ENCODE measurements at places on chromosomes 2 and 18.

DNA sequence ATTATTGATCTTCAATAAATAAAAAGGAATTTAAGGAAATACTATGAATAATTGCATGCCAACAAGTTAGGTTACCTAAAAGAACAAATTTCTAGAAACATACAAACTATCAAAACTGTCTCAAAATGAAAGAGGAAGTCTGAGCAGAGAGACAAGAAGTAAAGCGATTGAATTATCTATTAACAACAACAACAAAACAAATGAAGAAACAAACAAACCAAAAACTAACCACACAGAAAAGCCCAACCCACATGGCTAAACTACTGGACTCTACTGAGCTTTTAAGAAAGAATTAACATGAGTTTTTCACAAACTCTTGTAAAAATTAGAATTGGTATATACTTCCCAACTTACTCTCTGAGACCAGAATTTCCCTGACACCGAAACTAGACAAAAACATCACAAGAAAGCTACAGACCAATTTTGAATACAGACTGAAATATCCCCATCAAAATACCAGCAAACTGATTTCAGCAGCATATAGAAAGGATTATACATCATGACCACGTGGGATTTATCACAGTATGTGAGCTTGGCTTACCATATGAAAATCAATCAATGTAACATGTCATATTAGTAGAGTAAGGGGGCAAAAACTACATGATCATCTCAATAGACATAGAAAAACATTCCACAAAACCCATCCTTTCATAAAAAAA lies 16.6 kb upstream of the GALNT1 start:
- no peak for DNase-seq

GRCh38 chr2:144484201-144484948 lies 35.5 kb downstream of the ZEB2 start:
- no peak for DNase-seq

DNA sequence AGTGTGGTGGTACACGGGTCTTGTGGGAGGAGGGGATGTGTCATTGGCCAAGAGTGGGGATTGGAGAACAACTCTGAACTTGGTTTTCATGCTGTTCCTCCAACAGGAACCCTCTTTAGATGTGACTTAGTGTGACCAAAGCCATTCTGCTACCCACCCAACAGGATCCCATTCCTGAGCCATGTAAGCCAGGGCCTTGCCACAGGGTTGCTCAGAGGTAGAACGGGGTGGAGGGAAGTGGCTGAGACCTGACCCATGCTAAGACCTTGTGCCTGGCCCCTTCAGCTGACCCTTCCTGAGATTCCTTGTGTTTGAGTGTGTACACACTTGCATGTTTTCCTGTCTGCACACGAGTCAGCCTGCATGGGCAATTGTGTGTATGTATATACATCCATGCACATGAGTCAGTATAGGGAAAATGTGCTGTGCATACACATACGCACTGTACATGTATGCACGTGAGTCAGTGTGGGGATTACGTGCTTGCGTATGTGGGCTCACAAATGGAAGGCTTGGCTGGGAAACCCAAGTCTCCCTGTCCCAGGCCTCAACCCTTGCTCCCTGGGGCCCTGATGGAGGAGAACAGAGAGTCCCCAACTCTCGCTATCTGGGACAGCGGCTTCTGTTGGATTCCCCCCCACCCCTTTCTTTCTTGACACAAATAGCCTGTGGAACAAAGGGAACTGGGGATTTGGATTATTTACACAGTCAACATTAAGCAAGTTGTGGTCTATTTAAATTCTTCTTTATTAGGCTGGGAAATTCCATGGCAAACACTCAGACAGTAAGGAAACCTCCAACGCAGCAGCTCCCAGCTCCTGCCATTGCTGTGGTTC lies 339.8 kb downstream of the DYSF start:
- no peak for DNase-seq

DNA sequence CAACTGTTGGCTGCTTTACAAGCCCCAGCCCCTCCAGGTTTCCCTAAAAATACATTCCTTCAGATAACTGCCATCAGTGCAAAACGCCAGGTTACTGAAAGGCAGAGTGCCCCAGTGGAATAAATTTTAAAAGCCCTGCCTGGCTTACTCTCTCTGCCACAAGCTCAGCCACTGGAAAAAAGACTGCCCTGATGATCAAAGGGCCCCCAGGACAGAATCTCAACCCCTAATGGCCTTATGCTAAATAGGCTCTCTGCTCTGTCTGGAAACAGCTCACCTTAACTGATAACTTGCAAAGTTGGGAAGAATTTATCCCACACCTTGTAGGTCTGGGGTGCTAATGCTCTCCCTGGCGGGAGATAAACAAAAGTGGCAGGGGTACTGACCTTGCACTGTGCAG lies 33.9 kb downstream of the CFAP53 start:
- DNase-seq, result no peak

GRCh38 chr2:236089271-236090026 lies 78.7 kb downstream of the GBX2 start:
- no peak for DNase-seq

DNA sequence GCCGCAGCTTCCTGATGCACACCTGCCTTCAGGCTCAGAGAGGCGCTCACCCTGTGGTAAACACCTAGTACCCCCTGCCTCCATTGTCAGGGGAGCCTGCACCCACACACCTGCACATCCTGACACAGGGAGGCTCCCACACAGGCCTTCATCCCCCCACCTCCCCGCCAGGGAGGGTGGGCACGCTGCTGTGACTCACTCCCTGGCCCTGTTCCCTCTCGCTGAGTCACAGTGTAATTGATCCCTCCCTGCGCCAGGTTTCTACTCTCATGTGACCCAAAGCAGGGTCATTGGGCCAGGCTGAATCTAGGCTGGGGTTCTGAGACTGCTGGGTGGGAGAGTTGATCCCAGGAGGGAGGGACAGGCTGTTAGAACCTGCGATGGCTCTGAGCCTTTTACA lies 8.5 kb upstream of the CELF4 start:
- no peak for DNase-seq

- no peak for DNase-seq
Measured at GRCh38 chr2:181484851-181485637, 27.9 kb downstream of the ITGA4 start.

GRCh38 chr2:9408641-9409151 lies 14.6 kb downstream of the ITGB1BP1 start:
- DNase-seq, result no peak

GRCh38 chr2:66003931-66004330 lies 431.0 kb upstream of the MEIS1 start:
- no peak for DNase-seq

GRCh38 chr2:102029405-102029804 lies 37.6 kb downstream of the IL1R2 start:
- DNase-seq, result no peak

- peak; percentile 71 for DNase-seq
Measured at GRCh38 chr18:3213300-3214059, 6.3 kb downstream of the MYOM1 start.

DNA sequence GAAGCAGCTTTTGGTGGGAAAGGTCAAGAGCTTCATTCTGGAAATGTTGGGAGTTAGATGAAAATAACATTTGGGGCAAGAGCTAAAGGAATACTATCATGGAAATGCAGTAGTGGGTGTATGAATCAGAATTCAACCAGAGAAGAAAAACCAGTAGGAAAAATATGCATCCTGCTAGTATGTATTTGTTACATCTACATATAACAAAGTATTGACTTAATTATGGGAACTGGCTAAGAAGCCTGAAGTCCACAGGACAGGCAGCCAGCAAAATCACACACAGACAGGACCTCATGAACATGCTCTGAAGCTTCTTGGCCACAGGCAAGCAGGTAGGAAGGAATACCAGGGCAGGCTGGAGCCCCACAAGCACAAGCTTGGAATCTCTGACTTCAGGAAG lies 185.8 kb downstream of the FBXO15 start:
- no peak for DNase-seq

GRCh38 chr2:128396946-128397345 lies 78.3 kb upstream of the HS6ST1 start:
- no peak for DNase-seq

GRCh38 chr2:223923976-223924375 lies 21.2 kb downstream of the WDFY1 start:
- no peak for DNase-seq

DNA sequence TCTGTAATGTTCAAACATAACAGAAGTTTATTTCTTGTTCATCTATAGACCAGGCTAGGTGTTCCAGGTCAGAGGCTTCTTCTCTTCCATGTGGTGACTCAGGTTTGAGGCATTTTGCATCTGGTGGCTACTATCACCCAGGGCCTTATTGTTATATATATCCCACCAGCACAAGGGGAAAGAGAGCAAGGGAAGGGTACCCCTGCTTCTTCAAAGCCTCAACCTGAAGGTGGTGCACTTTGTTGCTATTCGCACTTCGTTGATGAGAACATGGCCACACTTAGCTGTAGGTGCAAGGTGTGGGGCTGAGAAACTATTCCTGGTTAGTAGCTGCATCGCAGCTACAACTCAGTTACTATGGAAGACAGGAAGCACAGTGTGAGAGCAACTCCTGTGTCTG lies 27.4 kb upstream of the SLC3A1 start:
- no peak for DNase-seq

Measured in hematopoietic multipotent progenitor cell treated with erythropoietin and hydrocortisone succinate and interleukin-3 and kit ligand, for 8 days (in vitro differentiated cells).